HEK293T (cell line): ENCODE measurements at places on chromosomes 2 and 18.

- no peak for DNase-seq
Observed at GRCh38 chr2:6443061-6443823, 422.5 kb downstream of the CMPK2 start.

- DNase-seq = no peak
Observed at GRCh38 chr2:213119061-213119809, 32.2 kb downstream of the IKZF2 start.

GRCh38 chr2:190655113-190655512, 6.2 kb downstream of the NAB1 start:
- DNase-seq = no peak

DNA sequence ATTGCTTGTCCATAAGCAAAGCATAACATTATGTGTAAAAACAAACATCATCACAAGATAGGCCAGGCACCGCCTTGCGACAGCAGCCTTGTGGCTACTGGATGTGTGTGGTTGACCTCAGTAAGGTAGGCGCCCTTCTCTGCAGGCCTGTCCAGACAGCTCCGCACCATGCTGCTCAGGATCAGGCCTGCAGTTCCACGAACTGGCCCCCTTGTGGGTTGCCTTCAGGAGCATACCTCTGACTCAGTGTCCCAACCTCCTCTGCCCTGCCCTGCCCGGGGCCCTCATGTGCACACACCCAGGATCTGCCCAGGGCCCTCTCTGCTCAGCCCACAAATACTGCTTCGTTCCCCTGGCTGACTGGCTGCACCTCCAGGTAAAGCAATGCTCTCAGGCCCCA, 16.1 kb upstream of the ZNF236 start:
- DNase-seq = no peak

DNA sequence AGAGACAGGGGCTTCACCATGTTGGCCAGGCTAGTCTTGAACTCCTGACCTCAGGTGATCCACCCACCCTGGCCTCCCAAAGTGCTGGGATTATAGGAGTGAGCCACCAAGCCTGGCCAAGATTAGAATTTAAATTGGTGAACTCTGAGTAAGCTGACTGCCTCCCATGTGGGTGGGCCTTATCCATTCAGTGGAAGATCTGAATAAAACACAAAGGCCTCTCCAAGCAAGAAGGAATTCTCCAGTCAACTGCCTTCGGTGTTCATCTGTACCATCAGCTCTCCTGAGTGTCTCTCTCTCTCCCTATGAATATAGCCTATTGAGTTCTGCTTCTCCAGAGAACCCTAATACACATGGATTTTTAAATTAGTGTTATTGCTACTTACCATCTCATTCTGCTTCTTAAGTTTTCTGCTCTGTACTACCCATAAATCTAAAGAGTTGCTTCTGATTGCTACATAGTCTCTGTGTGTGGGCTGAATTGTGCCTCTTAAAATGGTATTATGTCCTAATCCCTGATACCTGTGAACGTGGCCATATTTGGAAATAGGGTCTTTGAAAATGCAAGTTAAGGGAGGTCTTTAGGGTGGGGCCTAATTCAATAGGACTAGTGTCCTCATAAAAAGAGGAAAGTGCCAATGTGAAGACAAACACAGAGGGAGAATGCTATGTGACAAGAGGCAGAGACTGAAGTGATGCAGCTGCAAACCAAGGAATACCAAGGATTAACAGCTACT, 36.3 kb downstream of the FBXO11 start:
- no peak for DNase-seq

GRCh38 chr18:51610481-51610880, 413.0 kb upstream of the MEX3C start:
- DNase-seq = no peak

DNA sequence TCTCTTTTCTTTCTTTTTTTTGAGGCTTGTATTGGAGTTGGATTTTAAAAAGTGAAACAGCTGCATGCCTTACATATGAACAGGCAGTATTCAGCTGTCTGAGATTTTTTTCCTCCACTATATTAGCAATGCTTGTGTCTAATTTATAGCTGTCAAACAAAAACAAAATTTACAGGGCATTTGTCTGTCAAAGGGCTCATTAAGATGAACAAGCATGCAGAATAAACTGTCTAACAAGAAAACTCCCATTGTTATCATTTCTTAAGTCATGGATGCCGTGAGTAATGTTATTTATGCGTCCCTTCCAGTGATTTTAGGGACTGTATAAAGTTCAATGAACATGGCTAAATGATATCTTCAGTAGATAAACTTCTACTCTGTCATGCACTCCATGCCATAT, 674.7 kb downstream of the PLCL1 start:
- DNase-seq = no peak

DNA sequence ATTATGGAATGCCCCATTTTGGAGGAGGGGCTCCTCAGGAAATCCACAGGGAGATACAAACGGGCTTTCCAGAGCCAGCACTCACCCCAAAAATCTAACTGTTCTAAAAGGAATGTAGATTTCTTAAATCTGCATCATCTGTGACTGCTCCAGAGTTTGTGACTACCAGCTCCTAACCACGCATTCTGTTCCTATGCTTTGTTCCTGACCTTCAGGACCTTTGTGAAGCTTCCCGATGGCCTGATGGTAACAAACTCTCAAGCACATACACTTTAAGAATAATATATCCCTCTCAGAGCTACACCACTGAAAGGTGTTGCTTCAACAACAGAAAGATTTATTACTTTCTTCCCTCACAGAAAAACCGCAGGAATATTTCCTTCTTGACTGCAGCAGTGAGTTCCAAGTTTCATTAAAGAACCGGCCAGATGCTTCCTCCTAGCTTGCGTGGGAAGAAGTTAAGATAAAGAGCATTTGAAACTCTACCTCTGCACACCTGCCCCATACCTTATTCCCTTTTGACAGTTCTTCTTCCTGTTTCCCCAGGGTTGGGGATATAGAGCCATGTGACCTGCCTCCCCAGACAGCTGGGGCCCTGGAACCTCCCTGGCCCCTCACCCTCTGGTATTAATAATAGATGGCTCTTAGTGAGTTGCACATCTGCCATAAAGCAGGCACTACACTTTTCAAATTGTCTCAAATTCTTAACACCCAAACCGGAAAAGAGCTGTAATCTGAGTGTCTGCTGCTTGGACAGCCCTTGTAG, 40.2 kb upstream of the EML4 start:
- DNase-seq = no peak

GRCh38 chr18:44135741-44136140, 544.9 kb upstream of the SETBP1 start:
- no peak for DNase-seq

DNA sequence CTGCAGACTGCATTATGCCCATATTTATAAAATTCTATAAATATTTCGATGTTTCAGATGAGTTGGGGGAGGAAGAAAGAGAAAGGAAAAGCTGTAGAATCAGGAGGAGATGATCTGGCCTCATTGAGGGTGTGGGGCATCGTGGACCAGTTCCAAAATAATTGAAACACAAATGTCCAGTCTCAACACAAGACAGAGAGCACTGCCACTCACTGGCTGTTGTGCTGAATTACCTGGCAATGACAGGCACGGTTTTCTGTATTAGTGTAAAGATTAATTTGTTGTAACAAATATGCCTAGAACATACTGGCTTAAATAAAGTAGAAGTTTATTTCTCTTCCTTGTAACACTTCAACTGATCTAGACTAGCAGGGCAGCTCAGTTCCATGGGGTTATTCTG, 24.1 kb downstream of the POLE4 start:
- DNase-seq = no peak

- no peak for DNase-seq
Observed at GRCh38 chr18:24949908-24950307, 402.1 kb downstream of the ZNF521 start.

DNA sequence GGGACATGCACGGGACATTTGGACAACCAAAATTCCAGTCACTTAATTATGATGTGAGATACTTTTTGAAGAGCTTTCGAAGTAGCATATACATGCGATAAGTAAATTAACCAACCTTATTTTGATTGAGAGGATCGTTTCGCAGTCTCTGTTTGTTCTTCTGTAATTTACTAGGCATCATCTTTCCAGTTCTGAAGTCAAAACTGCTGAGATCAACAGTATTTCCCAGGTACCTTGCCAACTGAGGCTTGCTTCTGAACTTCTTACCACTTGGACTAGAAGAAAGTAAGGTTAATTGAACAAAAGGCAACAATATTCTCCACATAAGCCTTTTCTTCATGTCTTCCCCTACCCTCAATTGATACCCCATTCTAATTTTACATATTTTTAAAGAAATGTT, 19.6 kb downstream of the MBD2 start:
- DNase-seq = no peak

DNA sequence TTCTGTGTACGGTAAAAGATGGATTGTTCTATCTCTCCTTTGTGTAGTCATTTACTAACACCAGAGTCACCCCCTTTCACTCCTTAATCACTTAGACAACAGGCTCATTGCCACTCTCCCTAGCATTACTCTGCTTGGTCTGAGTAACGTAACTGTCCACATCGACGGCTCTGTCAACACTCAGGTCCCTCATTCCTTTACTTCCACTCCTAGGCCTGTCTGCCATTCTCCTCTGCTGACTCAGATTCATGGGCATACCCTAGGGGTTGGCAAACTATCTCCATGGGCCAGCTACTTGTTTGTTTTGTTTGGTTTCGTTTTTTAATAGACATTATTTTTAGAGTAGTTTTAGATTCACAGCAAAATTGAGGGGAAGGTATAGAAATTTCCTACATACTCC, 243.9 kb downstream of the NR4A2 start:
- DNase-seq = no peak

- no peak for DNase-seq
Observed at GRCh38 chr18:29629493-29630036, 1413.0 kb downstream of the DSC3 start.

GRCh38 chr2:240636563-240637115, 11.4 kb downstream of the GPR35 start:
- DNase-seq = no peak

DNA sequence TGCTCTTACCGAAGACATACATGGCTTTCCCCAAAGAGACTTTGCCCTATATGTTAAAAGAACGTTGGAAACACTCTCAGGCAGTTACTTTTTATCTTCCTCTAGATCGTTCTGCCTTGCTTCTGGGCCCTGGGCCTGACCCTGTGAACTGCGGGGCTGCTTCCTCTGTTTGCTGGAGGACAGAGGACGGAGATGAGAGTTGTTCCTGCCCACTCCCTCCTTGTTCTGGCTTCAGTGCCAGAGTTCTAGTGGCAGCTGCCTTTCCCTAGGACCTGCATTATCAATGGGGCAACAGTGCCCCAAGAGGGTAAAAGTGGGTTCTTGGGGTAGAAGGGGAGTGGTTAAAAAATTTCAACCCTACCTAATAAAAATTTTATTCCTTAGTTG, 6.5 kb upstream of the FN1 start:
- DNase-seq = no peak

GRCh38 chr2:96930351-96931010, 55.9 kb downstream of the FAM178B start:
- DNase-seq = no peak

GRCh38 chr2:147913701-147914480, 69.1 kb downstream of the ACVR2A start:
- no peak for DNase-seq

GRCh38 chr2:222434204-222434603, 9.9 kb downstream of the SGPP2 start:
- no peak for DNase-seq

DNA sequence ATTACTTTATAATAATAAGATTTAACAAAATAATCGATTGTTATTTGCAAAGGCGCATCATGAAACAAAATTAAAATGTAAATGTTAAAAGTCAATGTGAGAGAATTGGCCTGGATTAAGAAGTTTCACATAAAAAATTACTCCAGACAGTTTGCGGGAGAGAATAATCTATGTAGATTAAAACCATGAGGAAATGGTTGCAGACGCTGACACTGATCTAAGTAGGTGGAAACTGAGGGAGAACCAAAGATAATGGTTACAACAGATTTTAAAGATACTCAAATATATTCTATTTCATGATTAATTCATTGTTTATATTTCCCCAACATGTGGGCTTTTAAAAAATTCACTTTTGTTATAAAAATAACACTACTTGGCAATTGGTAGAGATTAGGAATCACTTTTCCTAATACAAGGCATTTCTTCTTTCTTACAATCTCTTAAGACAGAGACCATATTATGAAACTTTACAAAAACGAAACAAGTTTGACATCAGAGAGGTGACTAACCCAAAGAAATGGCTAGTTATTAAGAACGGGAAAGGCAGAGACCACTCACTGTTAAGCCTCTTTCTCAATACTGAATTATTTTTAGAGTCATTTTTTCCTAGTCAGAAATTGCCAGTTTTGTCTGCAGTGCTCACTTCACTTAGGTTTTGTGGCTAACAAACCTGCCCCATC, 1.6 kb downstream of the KANSL1L start:
- no peak for DNase-seq

DNA sequence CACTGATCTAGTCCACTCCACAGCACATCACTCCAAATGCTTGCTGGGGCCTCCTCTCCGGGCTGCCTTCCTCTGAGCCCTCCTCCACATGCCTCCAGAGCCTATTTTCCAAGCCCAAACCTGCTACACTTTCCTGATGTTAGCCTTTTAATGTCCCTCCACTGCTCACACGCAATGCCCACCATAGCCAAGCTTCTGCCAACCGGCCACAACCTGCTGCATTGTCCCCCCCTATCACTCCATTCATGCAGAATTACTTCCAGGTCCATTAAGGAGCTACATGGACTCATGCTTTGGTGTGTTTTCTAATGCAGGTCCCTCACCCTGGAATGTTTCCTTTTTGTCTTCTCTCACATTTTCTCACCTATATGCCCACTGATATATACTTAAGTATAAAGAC, 129.3 kb downstream of the MARCHF4 start:
- DNase-seq = no peak

GRCh38 chr2:218077464-218078216, 8.6 kb downstream of the RUFY4 start:
- DNase-seq = no peak
